Cardiac septum (tissue), 1 donor: ENCODE measurements at places on chromosomes 5 and 9. TPM values are rescaled to one million over a fixed set of nuclear protein-coding genes. Genes with fewer than 3 reads are reported as not detected.

DNA sequence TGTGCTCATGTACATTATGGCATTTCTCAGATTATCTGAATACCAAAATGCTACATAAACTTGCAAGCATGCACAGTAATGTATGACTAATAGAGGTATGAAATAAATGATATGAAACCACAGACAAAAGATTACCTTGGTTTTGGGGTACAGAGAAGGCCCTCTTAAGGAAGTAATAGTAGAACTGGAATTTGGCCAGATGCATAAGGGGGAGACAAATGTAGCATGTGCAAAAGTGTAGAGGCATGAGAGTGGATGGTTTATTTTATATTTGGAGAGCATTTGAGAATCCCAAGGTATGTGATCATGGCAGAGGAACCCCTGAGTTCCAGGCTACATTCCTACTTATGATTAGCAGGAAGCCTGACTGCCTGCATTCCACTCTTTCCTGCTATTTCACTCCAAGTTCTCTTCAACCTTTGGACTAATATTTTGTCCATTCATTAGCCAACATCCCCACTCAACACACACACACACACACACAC is 74.2 kb downstream of the MAMDC2 start:
- no peak for DNase-seq

- no peak for DNase-seq
These were observed 117.9 kb upstream of the GRIA1 start for GRCh38 chr5:153372425-153373129.

- no peak for DNase-seq
These were observed 10.9 kb downstream of the QRFP start for GRCh38 chr9:130885484-130886375.

GRCh38 chr5:152271420-152271819 is 133.7 kb downstream of the NMUR2 start:
- DNase-seq: no peak

- DNase-seq: peak; percentile 63
These were observed 170.0 kb downstream of the AUH start for GRCh38 chr9:91191411-91192380.

GRCh38 chr9:125544988-125545651 is 161.9 kb downstream of the MAPKAP1 start:
- no peak for DNase-seq

DNA sequence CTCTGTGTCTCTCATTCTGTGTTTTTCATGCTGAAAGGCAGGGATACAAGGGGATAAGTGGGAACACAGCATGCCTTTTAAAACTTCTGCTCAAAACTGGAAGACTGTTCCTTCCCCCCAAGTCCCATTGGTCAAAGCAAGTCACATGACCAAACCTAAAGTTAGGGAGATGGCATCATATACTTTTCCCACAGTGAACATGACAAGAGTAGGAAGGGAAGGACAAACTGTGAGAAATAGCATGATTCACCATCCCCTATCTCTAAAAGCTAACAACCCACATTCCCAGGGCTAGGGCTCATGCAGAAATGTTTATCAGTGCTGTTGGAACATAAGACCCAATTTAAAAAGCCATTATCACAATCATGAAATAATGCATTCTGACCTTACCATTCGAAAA is 24.2 kb upstream of the SHISAL2B start:
- no peak for DNase-seq

DNA sequence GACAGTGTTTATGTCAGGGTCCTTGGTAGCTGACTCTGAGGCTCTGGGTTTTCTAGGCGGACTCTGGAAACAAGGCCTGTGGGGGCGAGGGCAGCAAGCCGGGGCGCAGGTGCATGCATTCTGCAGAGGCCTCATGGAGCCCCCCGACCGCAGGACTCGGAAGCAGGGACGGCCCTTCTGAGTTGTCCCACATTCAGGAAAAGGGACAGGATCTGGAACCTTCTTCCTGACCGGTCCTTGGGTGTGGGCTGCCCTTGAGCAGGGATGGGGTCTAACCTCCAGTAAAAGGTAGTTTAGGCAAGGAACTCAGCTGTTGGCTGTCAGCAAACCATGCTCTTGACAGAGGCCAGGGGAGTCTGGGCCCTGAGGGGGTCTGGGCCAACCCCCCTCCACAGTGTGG is 7.4 kb upstream of the COL5A1 start:
- DNase-seq: peak; percentile 35

- DNase-seq: no peak
These were observed 50.7 kb downstream of the ARRDC3 start for GRCh38 chr5:91332267-91333045.

- no peak for DNase-seq
These were observed 364.2 kb downstream of the MAT2B start for GRCh38 chr5:163869581-163869980.

DNA sequence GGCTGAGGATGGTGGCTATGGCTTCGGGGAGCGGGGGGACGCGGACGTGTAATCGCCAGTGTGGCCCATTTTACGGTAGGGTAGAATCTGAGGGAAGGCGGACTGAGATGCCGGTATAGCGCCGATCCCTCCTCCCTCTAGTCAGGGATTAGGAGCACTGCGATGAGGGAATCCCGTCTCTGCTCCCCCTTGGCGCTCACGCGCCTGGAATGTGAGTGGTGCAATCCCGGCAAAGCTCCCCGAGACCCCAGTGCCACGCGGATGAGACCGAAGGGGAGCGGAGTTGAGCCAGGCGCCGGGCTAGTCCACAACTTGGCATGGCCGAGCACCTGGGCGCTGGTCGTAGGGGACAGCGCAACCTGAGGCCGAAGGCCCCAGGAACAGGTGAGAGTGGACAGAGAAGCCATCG is 2.2 kb downstream of the NPR3 start:
- no peak for DNase-seq

DNA sequence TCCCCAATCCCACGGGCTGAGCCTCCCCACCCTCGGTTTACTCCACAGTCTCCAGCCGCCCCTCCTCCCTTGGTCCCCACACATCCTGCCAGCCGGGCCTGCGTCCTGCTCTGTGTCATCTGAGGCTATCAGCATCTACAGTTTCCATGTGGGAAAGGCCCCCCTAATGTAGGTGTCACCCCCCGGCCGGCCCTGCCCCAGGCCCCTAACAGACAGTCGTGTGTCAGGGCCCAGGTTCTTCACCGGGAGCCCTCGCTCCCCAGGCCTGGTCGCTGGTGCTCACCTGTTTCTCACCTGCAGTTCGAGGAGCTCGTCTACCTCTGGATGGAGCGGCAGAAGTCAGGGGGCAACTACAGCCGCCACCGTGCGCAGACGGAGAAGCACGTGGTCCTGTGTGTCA is 62.7 kb downstream of the KCNT1 start:
- DNase-seq: no peak

DNA sequence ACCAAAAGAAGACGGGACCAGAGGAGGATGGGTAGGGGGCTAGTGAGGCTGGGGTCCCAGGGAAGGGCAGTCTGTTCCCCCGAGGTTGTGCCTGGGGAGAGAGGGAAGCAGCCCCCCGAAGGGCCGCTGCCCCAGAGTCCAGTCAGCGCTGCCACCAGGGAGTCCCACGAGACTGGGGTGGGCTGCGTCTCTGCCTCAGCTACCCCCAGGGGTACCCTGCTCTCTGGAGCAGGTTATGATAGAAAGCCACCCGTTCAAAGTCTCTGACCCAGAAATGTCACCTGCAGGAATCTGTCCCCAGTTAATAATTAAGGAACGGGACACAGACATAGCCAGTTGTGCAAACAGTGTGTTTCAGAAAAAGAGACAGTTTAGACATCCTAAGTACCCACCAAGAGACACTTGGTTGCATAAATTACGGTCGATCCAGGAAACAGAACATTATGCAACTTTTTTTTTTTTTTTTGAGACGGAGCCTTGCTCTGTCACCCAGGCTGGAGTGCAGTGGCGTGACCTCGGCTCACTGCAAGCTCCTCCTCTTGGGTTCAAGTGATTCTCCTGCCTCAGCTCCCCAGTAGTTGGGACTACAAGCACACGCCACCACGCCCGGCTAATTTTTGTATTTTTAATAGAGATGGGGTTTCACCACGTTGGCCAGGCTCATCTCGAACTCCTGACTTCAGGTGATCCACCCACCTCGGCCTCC is 10.7 kb upstream of the AGPAT2 start:
- DNase-seq: no peak

- DNase-seq: no peak
These were observed 216.5 kb downstream of the ARL15 start for GRCh38 chr5:54093861-54094260.

DNA sequence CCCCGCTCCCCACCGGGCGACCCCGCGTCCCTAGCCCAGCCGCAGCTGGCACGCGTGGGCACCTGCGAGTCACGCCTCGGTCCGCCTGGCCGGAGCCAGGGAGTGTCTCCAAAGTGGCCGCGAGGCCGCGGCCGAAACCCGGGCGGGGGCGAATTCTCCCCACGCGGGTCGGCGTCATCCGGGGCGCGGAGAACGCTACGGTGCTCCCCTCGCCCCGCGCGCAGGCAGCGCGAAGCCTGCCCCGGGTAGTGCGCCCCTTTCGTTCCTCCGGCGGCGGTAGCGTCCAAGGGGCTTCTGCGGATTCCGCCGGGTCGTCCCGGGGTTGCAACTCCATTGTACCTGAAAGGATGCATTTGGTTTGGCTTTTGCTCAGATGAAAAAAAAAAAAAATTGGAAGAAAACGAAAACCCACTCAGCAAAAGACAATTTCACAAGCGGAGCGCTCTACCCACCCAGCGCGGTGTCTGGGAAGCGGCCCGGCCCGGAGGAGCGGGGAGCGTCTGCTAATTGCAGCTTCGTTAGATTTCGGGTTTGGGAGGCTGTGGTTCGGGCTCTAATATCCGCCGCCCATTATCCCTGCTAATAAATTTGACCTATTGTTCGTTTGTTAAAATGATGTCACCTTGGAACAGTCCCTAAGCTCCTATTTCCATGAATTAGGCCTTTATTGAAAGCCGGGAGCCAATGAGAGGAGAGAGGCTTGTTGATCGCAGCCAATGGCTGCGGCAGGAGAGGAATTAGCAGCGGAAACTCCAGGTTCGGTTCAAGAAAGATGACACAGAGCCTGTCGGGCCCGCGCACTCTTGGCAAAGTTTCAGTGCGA is at the start of gene TLX3:
Gene TLX3, plus strand, starts transcription at position 796 of the 823 bp plus-strand sequence. CDS start 118 bp downstream, outside the sequence.
- no peak for DNase-seq

- peak; percentile 51 for DNase-seq
These were observed 8.2 kb downstream of the SPATA31E1 start for GRCh38 chr9:87890837-87891236.

DNA sequence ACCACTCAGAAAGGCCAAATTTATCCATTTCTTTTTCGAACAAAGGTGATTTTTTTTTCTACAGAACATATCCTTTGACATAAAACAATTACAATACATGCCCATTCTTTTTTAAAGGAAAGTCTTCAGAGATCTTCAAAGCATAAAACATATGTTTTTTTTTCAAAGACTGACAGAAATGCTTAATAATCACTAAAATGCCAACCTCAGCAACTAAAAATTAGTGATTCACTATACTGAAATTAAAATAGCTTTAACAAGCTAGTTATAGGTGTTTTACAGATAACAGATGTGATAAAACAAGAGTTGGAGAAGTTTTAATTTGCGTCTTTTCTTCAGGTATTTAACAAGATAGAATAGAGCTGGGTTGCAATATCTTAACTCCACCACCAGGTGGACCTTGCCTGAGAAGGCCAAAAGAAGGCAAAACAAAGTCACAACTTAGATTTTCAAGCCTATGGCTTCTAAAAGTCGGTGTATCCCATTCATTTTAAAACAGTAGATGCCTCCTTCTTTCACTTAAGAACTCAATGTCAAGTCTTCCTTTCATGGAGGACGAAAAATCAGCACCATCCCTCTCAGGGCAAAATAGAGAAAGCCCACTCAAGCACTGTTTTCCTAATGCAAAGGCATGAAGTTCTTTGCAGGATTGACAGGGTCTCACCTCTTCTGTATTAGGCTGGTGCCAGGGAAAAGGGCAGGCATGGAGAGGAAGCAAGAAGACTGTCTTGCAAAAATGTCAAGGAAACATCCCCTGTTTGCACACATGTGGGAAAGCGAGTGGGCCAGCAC is 31.1 kb upstream of the CPLX2 start:
- no peak for DNase-seq

DNA sequence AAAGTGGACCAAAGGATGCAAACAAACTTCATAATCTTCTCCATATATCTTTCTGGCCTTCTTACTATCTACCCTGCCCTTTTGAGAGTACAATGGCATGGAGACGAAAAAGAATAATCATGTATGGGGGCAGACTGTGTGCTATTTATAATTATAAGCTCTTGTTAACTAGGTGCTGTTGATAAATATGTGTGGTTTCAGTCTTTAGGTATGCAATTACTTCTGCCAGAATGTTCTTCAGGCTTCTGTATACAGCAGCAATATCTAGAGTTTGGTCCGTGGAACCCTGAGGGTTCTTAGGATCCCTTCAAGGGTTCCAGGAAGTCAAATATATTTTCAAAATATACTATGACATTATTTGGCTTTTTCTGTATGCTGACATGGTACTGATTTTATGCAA is 20.5 kb upstream of the PRR16 start:
- DNase-seq: no peak

DNA sequence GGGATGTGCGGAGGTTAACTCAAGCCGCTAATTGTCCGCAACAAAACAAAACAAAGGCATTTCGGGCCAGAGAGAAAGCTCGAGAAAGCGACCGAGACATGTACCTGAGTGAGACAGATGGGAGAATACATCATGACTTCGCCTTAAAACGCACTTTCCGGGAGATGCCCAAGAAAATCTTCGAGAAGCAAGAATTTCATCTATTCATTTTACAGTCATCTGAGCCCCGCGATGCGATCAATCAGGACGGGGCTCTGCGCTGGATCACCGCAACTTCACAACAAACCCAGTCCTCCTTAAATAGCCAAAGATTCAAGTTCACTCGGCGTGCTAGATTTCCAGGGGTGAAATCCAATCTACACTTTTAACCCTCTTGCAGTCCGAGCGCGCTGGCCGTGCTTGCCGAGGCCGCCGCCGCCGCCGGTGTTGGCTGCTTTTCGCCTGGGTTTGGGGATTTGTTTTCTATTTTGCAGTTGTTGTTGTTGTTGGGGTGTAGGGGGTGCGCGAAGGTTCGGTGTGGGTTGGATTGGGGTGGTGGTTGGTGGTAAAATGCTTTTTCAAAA is 482 bp downstream of the NFIB start:
- no peak for DNase-seq

GRCh38 chr5:177276886-177277285 is 26.6 kb downstream of the RAB24 start:
- DNase-seq: no peak

DNA sequence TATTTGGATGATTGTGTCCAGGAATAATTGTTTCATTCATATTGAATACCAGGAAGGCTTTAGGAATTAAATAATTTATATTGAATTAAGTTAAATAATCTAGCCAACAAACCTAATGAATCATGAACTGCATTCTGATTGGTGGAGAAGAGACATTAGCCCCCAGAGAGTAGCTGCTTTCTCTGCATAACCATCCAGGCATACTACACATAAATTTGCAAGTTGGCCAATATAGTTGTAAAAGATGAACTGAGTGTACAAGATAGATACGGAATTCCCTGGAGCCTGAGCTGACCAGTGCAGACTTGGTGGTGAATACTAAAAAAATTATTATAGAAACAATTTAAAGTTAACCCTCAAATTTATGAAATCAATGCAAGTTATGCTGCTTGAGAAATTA is 311.8 kb upstream of the KIF2A start:
- no peak for DNase-seq

DNAI1 gene
- total RNA-seq: 0.30 TPM

HSPA9 gene
- 274 TPM for total RNA-seq

FIBCD1 gene
- 0.54 TPM for total RNA-seq

TMEFF1 gene
- total RNA-seq: 0.46 TPM

ELAVL2 gene
- total RNA-seq: 0.32 TPM

IFNA13 gene
- not detected for total RNA-seq

PCDHGB5 gene
- 13.9 TPM for total RNA-seq

TGFBR1 gene
- 21.8 TPM for total RNA-seq

ADGRD2 gene
- total RNA-seq: not detected

FOXD4L5 gene
- 0.11 TPM for total RNA-seq

OR1Q1 gene
- not detected for total RNA-seq

APBA1 gene
- total RNA-seq: 1.9 TPM
